ENCODE measurements at places on chromosomes 3 and 15.
A peak's percentile ranks its signal among the peaks of the same experiment; 100 is the strongest.

- peak; percentile 55 for DNase-seq
Measured at GRCh38 chr3:89098964-89099585, 8.3 kb upstream of the EPHA3 start.

DNA sequence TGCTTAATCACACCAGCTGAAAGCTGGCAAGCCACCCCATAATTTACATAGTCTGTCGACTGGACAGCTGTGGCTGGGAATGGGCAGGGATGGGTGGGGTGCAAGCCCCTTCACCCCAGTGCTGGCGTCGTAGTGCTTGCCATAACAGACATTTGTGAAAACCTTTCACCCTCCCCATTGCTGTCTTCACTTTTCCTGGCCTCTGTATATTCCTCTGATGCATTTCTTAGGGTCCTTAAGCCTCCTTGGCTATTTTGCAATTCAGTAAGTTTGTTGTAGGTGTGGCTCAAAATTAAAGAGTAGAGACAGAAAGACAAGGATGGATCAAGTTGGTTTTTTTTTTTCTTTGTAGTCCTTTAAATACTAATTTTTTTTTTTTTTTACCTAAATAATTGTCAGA, 383.3 kb upstream of the MCTP2 start:
- DNase-seq: no peak

DNA sequence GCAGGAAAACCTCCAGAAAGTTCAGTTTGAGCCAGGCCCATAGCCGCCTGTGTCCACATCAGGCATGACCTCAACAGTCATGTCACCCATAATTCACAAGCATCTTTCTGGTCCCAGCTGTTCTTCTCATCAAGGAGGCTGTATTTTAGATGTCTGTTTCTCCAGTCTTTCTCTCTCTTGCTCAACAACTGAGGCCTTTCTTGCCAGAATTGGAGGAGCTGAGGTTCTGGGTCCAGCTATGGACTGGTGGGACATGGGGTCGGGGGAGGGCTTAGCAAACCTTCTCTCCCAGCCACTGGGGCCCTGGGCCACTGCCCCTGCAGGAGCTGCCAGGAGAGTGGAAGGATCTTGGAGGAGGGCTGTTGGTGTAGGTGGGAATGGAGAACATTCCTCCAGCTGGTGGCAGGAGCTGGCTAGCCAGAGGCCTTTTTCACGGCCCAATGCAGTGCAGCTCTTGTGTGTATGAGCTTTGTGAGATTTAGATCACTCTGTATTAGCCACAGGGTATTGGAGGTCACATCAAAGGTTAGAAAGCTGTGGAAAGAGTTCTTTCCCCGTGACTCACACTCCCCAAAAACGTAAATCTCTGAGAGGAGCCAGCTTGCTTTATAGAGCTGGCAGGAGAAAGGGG, 23.5 kb downstream of the MAGEF1 start:
- DNase-seq: no peak

- peak; percentile 29 for DNase-seq
Measured at GRCh38 chr3:101994386-101994785, 145.1 kb downstream of the NFKBIZ start.

- no peak for DNase-seq
Measured at GRCh38 chr15:69668039-69668705, 215.6 kb downstream of the RPLP1 start.

DNA sequence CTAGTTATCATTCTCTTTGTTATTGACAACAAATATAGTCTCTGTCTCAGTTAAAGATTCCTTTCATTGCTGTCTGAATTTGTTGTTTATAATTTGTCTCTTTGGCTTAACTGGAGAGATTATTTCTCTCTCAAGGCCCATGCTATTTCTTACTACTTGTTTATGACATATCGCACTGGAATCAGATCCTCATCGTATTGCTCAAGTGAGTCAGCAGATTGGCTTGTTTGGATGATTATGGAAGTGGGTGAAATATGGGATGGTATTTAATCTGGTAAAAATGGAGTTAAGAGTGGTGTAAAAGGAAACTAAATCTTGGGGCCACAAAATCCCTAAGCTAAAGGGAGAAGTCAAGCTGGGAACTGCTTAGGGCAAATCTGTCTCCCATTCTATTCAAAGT, 613.1 kb downstream of the SI start:
- no peak for DNase-seq

DNA sequence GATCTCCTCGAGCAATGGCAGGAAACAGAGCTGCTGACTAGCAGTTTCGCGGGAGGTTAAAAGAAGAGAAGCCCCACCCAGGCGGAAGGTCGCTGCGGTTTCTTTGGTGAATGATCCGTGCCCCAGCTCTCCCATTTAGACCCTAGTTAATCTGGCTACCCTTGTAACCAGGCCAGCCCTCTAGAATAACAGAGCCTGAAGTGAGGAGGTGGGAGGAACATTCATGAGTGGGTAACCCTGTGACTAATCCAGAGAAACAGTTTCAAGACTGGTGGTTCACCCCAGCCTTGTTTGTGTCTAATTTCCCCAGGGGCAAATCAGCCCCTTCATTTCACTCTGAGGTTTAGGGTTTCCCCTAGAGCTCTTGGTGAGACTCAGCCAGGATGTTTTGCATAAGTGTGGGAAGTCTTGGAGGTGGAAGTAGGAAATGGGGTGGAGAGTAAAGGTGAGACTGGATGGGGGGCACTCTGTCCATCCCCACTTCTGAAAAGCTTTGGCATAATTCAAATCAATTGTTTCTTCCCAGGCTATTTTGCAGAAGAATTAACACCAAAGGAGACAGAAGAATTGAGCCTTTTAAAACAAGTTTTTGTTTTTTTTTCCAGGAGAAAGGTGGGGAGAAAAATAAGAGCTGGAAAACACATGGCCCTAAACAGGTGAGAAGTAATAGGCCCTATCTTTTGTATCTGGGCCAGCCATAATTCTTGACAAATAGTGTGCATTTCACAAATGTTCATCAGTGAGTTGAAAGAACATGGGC, 303.1 kb downstream of the RPLP1 start:
- DNase-seq: peak; percentile 90

DNA sequence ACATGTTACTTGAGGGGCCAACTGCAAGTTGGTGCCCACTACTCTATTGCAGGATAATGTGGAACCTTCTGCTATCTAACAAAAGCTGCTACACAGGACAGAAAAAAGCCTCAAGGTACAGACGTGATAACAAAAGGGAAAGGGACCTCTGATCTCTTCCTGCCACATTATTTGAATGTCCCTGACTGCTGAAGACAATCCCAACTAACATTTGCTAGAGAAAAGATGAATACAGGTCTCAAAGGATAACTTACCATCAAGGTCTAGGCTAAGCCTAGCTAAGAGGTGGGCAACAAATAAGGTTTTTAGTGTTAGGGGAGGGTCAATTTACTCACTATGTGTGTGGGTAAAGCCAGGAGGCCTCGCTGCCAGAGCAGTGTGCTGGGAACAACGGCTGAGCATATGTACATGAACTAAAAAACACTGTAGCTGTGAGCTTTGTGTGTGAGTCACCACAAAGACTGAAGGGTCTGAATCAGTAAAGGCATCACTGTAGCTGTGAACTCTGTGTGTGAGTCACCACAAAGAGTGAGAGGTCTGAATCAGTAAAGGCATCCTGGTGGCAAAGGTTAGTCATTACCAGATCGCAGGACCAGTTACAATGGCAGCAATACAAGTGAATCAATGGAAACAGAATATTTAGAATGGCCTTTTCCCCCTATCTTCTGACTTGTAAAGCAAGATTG, 111.7 kb downstream of the LMLN start:
- DNase-seq: peak; percentile 80

- no peak for DNase-seq
Measured at GRCh38 chr3:107669669-107670068, 146.9 kb downstream of the BBX start.

- no peak for DNase-seq
Measured at GRCh38 chr3:96354106-96354505, 460.3 kb upstream of the EPHA6 start.

GRCh38 chr3:126442094-126442855, 33.4 kb downstream of the ZXDC start:
- DNase-seq: no peak

- DNase-seq: peak; percentile 53
Measured at GRCh38 chr3:177419904-177420601, 222.8 kb upstream of the TBL1XR1 start.

GRCh38 chr15:100082761-100083402, 258.9 kb downstream of the ADAMTS17 start:
- DNase-seq: no peak

DNA sequence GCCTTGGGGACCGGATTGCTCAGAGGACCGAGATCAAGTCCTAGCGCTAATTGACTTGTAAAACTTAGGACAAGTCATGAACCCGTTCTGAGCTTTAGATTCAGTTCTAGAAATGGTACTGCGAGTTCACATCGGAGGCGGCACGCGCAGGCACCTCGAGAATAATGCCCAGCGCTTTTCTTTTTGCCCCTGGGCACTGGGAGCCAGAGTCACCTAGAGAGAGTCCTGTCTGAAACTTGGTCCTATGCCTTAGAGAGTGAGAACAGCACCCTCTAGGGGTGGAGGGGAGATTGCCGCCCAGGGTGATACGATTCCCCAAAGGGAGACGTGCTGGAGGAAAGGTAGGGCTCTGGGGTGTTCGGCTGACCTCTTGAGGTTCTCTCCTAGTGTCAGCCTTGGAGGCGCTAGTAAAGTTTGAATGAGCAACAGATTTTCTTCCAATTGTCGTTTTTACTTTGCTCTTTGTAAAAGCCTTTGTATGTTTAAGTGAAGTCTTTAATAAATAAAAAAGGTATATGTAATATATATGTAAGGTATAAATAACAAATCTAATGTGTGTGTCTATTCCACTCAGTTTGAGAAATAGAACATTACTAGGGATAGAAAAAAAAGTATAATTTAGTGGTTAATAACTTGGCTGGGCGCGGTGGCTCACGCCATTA, 826 bp downstream of the EEF1AKMT4 start:
- peak; percentile 95 for DNase-seq

DNA sequence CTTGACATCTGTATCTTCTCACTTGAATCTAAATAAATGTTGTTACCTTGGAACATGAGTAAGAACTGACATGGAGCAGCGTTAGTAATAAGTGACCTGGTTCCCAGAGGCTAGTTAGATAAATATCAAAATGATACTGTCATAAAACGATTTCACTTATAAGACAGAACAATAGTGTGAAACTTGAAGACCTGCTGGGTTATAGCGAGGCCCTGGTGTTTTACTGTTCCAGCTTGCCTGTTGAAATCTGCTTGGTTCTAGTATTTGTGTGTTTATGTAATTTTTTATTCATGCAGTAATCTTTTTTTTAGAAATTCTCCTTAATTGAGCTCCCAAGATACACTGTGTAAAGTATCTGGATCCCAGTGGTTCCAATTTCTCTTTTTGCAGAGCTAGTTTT, 129.4 kb downstream of the CACNA2D3 start:
- DNase-seq: no peak

GRCh38 chr3:137219801-137220445, 262.1 kb downstream of the IL20RB start:
- DNase-seq: no peak

GRCh38 chr3:8813411-8813810, 44.0 kb upstream of the OXTR start:
- no peak for DNase-seq

GRCh38 chr3:62249484-62249776, 123.9 kb downstream of the FEZF2 start:
- DNase-seq: no peak

DNA sequence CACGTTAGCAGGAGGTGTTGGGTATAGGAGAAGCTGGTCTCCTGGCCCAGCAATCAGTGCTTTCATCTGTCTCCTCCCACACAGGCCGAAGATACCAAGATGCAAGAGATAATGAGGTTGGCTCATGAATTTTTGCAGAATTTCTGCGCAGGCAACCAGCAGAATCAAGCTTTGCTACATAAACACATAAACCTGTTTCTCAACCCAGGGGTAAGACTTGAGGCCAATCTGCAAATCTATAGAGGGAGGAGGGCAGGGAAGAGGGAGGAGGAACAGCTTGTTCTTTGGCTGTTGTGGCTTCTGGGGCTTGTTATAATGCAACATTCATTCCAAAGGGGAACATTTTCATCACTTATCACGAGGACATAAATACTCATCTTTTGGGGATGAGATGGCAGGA, 195.3 kb downstream of the ITPR1 start:
- DNase-seq: no peak

- no peak for DNase-seq
Measured at GRCh38 chr3:128323206-128324081, 143.2 kb downstream of the DNAJB8 start.

DNA sequence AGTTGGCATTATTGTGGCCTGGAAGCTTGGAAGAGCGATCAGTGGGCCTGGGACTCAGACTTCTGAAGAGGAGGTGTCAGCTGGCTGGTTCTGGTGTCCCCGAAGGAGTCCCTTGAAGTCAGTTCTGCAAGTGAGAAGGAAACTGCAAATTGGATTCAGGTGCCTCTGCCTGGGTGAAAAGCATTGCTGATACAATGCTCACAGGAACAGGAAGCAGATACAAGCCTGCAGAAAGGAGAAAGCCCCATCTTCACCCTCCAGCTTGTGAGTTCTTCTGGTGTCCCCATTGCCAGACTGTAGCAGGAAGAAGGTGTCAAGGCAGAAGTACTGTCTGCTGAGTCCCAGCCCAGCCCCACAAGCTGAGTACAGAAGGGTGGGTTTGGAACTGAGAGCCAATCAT, 271.3 kb downstream of the PLOD2 start:
- no peak for DNase-seq

- DNase-seq: no peak
Measured at GRCh38 chr3:63309768-63310167, 31.7 kb downstream of the SYNPR start.

- no peak for DNase-seq
Measured at GRCh38 chr3:88412346-88412745, 262.6 kb downstream of the C3orf38 start.

DNA sequence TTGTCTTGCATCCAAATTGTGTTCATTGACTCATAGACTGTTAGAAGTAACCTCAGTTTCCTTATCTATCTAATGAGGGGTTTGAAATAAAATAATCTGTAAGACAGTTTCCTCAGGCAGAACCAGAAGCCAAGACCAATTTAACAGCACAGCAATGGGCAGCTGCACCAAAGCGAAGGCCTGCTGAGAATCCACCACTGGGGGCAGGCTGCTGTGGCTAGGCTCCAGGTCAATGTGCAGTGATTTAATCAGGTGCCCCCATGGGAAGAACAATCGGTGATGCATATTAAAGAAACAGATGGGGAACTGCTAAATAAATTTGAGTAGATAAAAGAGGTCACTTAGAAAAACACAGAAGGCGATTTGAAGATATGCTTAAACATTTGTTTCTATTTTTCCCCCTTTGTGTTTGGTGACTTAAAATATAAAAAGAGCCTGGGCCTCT, 28.0 kb upstream of the TMOD3 start:
- DNase-seq: no peak

Measured in activated naive CD4-positive, alpha-beta T cell treated with anti-CD3 and anti-CD28 coated beads for 36 hours (primary cell).